Skin of body (tissue), 3 donors: ENCODE measurements at places on chromosomes 11 and 22. TPM values are rescaled to one million over a fixed set of nuclear protein-coding genes. Genes with fewer than 3 reads are reported as not detected.

UBE2L6 gene
- 9.9 TPM for total RNA-seq

- DNase-seq, result no peak
Measured at GRCh38 chr11:60795291-60795690, 10.2 kb downstream of the MS4A10 start.

DNA sequence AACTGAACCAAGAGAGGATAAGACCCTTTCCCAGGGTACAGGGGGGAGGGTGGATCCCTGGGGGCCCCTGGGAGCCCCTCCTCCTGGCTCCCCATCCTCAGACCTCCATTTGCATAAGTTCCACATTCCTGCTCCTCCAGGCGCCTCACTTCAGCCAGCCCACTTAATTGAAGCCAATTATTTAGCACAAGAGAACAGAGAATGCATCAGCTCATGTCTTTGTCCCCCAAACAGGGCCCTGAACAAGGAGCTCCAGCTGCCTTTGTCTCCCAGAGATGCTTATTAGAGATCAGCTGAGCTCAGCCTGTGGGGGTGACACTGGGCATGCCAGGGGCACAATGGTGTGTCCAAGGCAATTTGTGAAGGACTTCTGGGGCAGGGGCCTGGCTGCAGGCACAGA lies 89.9 kb upstream of the PRDM11 start:
- no peak for DNase-seq

TMEM191B gene
- total RNA-seq, result 0.59 TPM

DNA sequence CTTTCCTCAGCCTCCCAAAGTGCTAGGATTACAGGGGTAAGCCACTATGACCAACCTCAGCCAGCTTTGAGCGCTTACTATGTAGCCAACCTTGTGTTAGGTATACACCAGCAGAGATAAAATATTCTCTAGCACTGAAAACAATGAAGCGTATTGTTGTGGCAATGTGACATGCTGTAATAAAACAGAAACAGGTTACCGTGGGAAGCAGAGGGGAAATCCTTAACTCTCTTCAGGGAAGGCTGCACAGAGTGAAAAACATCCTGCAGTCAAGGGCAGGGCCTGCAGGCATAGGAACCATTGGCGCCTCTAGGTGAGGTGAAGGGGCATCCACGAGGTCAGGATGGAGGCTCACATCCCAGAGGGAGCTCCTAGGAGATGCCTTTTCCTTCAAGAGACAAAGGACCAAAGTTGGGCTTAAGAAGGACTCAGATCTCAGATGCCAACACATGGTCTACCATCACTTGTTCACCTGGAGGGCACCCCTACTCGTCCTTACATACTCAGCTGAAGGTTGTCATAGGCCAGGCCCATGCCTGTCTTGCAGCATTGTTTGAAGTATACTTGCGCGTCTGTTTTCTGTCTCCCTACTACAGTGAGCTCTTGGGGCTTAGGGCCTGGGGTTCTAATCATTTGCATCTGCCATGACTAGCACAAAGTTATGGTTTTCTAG lies 8.0 kb downstream of the POLD4 start:
- DNase-seq, result no peak

GRCh38 chr11:64627371-64627770 lies 36.4 kb downstream of the SLC22A12 start:
- DNase-seq, result no peak
